ENCODE measurements at places on chromosomes 7 and 10.

DNA sequence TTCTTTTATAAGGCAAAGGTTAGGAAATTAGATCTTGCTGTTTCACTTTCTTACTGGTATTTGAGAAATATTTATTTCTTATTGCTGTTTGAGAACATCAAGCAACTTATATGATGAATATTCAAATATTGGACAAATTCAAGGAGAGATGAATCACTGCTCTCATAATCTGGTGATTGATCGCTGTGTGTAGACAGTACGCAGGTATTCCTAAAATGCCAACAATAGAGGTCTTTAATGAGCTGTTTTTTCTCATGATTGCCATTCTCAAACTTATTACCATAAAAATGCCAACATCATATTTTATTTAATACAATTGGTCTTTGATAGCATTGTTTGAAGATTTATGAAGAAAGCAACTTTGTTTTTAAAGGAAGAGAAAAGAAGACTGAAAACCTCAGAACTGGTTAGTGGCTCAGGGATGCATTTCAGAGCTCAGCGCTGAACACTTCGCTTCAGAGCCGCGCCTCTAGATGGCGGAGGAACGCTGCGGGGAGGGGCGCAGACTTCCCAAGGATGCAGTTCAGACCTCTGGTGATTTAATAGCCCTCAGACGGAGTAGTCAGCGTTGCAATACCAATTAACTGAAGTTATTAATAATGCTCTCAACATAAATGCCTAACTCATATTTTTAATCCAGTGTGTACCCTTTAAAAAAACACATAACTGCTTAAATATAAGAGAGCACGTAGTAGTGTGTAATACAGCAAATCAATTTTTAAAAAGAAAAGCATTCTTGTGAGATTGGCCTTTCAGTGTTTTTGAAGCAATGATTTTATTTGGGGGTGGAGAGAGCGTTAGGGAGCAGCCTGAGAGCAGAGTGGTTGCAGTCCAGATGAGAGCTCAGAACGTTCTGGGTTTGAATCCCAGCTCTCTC lies 38.5 kb upstream of the STEAP4 start:
- DNase-seq = no peak

DNA sequence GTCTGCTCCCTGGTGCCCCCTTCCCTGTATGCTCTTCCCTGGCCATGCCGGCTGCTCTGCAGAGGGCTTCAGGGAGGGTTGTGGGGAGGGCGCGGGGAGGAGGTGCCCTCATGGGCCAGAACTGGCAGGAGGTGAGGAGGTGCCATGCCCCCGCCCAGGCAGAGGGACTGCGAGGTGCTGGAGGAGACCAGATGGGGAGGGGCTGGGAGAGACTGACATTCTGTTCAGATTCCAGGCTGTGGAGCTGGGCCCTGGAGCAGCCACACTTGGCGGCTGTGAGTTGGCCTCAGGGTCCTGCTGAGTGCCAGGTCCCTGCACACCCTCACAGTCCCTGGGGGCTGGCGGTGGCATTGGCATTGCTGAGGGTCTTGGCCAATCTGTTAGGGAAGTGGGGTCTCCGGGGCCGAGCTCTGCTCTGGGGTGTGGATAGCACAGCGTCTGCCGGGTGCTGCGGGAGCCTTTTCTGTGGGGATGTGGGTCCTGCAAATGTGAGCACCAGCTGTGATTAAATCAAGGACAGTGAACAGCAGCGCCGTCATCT lies 25.4 kb downstream of the INPP5A start:
- no peak for DNase-seq

GRCh38 chr7:28748933-28749584 lies 209.1 kb downstream of the TRIL start:
- no peak for DNase-seq

DNA sequence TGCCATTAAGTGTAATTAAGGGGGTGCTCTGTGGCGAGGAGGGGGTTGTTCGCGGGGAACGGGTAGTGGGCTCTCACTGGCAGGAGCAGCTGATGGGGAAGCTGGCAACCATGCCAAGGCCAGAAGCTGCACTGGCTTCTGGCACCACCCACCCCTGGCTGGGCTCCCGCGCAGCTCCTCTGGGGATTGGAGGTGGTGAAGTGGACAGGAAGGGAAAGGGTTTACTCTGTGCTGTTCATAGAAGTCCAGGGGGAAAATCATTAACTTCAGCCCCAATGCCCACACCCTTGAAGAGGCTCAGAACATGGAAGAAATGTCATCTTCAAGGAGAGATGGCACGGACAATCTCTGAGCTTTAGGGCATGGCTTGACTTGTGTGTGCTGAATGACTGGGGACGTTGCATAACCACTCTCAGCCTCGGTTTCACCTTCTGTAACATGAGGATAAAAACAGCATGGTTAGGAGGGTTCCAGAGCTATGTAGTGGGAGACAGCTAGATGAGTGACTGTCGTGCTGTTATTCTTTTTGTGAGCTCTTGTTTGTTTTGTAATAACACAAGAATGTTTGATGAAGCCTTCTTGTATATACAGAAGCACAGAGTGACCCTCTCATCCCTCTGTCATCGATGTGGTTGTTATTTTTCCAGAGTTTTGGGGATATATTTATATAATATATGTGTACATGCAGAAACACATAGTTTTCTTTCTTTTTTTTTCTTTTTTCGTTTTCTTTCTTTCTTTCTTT lies 29.9 kb downstream of the KAZALD1 start:
- no peak for DNase-seq

- DNase-seq = no peak
These were observed 268.7 kb downstream of the CELF2 start for GRCh38 chr10:11286261-11286852.

DNA sequence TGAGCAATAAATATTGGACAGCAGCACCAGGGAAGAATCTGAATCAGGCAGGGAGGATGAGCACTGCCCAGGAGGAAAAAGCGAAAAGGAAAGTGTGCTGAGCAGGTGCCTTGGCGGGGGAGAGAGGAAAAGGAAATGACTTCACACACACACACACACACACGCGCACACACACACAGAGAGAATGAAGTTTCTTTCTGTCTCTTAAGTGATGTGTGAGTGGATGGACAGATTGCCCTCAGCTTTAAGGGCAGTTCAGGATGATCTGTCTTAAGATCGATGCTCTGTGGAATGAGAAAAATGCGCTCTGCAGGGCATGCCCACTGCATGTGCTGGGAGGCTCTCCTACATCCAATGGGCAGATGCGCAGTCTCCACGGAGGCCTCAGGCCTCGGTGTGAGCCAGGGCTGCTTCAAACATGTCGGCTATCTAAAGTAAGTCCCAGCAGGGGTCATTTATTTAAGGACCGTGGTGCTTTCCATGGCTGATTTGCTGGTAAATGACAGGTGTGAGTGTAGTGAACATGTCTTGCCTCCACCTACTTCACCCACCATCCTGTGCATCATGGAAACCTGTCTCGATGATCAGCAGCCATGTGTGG lies 2.5 kb upstream of the ACBD5 start:
- DNase-seq = peak; percentile 47

DNA sequence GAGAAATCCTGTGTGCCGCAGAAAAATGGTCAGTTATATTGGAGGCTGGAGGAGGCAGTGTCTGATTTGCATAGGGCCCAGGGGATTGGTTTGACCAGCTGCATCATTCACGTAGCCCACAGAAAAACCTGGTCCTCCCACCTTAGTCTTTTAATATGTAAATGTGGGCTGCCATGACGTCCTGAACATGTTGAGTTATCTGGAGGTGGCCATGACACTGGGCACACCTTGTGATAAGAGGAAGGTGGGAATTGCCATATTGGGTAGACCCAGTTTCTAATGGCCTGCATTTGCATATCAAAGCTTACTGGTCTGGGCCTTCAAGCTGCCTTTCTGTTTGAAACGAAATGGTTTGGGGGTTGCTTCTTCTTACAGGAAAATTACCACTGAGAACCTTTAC lies 162.2 kb downstream of the AHR start:
- DNase-seq = no peak

- no peak for DNase-seq
These were observed 746.8 kb downstream of the GRID1 start for GRCh38 chr10:85619832-85620231.

- DNase-seq = no peak
These were observed 84.4 kb upstream of the TNS3 start for GRCh38 chr7:47666164-47666862.

- no peak for DNase-seq
These were observed 385.8 kb downstream of the ETV1 start for GRCh38 chr7:13603661-13604060.

GRCh38 chr7:2719007-2719406 lies 31.0 kb downstream of the AMZ1 start:
- DNase-seq = peak; percentile 68

GRCh38 chr10:351770-352334 lies 216.6 kb downstream of the ZMYND11 start:
- DNase-seq = no peak

GRCh38 chr7:141231018-141231792 lies 157.3 kb downstream of the TMEM178B start:
- DNase-seq = no peak

All from activated T-cell treated with anti-CD3 and anti-CD28 coated beads for 48 hours (primary cell).